Hypothalamus (tissue), 51 donors: ENCODE measurements at places on chromosomes 7 and 10.

GRCh38 chr10:29600067-29600466, 34.7 kb downstream of the SVIL start:
- DNase-seq: no peak

- DNase-seq: no peak
Measured at GRCh38 chr7:132377703-132378584, 198.3 kb downstream of the PLXNA4 start.

- no peak for DNase-seq
Measured at GRCh38 chr10:16904639-16905061, 87.4 kb upstream of the RSU1 start.

- no peak for DNase-seq
Measured at GRCh38 chr10:93749218-93749799, 8.4 kb upstream of the LGI1 start.

- DNase-seq: no peak
Measured at GRCh38 chr10:11720260-11720741, 21.9 kb upstream of the ECHDC3 start.

DNA sequence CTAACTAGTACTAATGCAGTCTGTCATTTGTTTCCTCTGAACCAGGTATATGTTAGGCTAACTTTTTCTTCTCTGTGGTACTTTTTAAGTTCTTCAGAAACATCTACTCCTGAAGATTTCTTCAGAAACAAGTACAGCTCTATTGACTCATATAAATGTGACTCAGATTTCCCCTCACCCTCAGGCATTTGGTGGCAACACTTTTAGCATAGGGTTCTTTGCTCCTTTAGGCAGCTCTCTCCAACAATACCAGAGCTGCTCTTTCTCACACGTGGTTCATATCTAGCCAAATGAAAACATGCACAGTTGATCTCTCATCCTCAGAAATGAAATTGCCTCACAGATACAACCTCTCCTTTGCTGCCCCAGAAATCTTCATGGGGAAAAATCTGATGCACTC, 939.8 kb downstream of the SORCS1 start:
- no peak for DNase-seq

- DNase-seq: no peak
Measured at GRCh38 chr7:121077165-121077630, 88.7 kb downstream of the CPED1 start.

- DNase-seq: no peak
Measured at GRCh38 chr10:44832595-44833390, 78.3 kb upstream of the TMEM72 start.

DNA sequence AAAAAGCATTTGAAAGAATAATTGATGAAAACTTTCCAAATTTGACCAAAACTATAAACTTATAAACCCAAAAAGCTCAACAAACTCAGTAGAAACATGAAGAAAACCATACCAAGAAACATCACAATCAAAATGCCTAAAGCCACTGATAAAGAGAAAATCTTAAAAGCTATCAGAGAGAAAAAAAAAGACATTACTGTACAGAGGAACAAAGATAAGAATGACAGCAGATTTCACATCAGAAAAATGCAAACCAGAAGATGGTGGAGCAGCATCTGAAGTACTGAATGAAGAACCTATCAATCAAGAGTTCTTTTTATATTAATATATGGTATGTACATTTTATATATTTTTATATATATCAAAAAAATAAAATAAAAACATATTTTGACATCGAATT, 2.4 kb upstream of the GPAM start:
- no peak for DNase-seq

- no peak for DNase-seq
Measured at GRCh38 chr10:96967847-96968246, 135.7 kb downstream of the LCOR start.

DNA sequence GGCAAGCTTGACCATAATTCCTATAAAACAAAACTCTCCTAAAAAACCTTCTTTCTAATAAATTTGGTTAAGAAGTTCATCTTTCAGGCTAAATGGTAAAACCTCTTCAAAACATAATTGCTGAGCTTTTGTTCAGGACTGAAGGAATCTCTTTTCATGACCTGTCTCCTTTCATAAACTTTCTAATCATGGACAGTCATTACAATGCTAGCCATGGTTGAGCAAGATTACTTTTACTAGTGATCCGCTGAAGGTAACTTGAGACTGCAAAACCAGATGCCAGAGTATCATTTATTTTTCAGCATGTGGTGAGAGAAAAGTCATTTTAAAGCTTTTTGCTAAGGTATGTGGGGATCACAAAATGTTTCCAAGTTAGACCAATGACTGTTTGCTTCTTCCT, 186.4 kb upstream of the RHOBTB1 start:
- DNase-seq: no peak

- no peak for DNase-seq
Measured at GRCh38 chr7:3860932-3861331, 559.9 kb downstream of the SDK1 start.

DNA sequence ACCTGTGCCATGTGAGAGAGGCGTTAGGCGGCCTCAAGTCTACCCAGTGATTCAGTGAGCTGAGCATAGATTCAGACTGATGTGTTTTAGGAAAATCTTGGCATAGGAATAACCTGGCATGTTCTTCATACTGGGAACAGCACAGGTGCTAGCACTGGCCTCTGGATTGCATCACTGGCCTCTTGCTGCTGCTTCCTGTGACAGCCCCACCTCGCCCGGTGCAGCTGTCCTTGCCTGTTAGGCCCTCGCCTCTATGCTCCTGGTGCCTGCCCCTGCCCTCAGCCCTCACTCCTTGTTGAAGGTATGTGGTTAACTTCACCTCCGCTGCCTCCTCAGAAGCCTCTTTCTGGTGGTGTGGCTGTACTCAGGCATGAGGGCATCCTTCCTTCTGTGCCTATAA, 46.2 kb downstream of the BLNK start:
- no peak for DNase-seq

GRCh38 chr7:128166603-128167041, 74.5 kb upstream of the LEP start:
- no peak for DNase-seq

DNA sequence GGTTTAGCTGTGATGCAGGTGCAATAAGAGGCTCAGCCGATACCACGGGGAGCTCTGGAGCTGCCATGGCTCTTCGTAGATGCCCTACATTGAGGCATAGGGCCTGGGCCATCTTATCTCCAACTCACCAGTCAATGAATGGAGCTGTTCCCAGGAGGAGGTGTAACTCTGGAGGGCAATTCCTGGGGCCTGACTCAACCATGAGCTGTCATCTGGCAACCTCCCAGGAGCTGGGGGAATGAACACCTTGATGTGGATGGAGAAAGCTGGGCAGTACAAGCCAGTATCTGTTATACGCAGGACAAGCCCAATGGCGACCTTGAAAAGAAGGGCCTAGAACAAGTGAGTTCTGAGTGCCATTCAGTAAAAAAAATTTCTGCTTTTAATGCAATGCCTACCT, 224.0 kb upstream of the PLXDC2 start:
- DNase-seq: no peak

- peak; percentile 51 for DNase-seq
Measured at GRCh38 chr10:49106451-49106850, 8.9 kb downstream of the VSTM4 start.

- no peak for DNase-seq
Measured at GRCh38 chr10:97858001-97858439, 8.4 kb downstream of the GOLGA7B start.

- no peak for DNase-seq
Measured at GRCh38 chr10:46549171-46550075, 7.0 kb downstream of the GPRIN2 start.

DNA sequence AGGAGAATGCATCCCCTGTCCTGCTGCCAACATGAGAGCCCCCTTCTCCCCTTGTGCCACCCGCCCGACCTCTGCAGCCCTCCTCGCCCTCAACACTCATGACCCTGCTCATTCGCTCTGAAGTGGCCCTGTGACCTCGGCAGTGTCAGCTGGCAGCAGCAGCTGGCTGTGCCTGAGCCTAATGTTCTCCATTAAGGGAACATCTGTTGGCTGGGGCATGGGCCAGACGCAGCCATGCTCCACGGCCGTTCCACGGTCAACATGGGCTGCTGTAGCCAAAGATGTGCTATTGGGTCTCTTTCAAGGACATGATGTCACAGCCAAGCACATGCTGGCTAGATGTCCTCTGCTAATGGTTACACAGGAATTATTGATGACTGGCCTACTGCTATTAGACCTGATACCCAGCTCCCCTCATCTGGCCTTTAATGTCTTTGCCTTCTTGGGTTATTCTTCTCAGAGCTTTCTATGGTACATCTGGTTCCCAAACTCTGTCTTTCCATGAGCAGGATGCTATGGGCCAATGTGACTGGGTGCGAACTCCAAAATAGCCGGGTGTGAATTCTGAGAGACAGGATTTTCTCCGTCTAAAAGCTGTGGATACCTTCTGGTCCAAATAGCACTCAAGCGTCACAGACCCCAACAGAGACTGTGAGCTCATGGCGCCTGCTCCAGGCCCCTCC, 22.4 kb downstream of the ADCYAP1R1 start:
- DNase-seq: no peak

GRCh38 chr10:21910798-21911197, 92.7 kb downstream of the DNAJC1 start:
- DNase-seq: no peak

DNA sequence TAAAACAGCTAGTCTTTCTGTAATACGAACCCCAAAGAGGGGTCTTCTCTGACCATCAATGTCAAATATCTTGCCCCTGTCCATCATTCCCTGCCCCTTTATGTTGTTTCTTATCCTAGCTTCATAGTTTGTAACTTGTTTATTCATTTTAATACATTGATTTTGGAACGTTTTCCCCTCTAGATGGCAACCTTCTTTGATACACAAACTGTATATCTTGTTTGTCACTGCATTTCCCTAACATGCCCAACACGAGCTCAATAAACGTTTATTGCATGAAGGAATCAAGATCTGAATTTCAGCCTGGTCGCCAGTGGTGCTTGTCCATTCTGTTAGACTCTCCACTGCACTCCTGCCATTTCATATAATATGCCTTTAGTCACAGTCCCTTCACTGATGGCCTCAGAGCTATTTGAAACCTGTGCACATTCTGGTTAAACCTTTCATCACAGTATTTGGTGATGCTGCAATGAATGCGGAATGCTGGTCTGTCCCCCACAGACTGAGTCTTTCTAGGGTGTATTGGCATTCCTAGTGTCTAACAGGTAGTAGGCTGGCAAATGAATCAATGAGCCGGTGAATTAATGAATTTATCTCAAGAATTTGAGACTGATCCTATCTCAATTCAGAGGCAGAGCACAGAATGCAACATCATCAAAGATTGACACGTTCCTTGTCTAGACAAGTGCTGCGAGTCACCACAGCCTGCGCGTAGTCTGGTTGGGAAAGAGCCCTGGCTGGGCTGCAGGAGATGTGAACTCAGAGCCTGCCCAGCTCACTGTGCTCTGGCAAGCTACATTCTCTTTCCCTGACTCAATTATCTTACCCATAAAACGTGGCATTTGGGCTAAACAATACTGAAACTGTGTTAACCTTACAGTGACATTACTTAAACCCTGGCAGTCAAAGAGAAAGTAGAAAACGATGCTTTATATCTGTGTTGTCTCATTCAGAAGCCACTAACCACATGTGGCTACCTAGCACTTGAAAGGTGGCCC, 55.2 kb upstream of the FRMD4A start:
- no peak for DNase-seq

GRCh38 chr7:148242294-148242821, 348.2 kb upstream of the C7orf33 start:
- no peak for DNase-seq

GRCh38 chr7:151060416-151061212, 1.2 kb downstream of the SLC4A2 start:
- no peak for DNase-seq

GRCh38 chr10:62917475-62918238, 101.5 kb upstream of the EGR2 start:
- no peak for DNase-seq

GRCh38 chr10:99393036-99393435, 37.4 kb downstream of the GOT1 start:
- DNase-seq: no peak

- no peak for DNase-seq
Measured at GRCh38 chr7:93245525-93246432, 13.6 kb downstream of the VPS50 start.

- no peak for DNase-seq
Measured at GRCh38 chr7:51071427-51071826, 245.2 kb downstream of the COBL start.

DNA sequence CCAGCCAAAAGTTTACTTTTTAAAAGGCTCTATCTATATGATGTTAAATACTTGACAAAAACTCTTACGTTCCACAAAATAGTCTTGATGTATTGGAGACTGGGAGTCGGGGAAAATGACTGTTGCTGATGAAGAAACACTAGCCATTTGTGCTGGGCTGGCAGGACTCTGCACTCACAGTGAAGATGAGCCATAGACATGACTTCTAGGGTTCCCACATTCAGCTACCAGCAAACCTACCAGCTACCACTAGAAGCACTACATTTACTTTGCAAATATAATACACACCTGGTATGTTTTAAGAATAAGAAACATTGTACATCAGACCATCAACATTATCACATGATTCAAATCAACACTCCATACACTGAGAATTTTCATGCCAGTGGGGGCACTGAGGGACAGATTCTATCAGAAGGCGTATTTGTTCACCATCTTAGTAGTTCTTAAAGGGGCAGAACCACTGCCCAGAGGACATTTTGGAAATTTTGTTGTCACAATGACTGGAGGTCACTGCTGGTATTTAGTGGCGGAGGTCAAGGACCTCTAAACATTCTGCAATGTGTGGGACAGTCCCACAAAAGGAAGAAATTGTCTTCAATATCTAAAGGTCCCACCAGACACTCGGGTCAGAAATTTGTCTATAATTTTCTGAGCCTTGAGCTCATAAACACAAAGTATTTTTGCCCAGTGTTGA, 52.3 kb downstream of the PARD3 start:
- no peak for DNase-seq

GRCh38 chr7:47702080-47702479, 120.2 kb upstream of the TNS3 start:
- no peak for DNase-seq

- no peak for DNase-seq
Measured at GRCh38 chr7:16135658-16136057, 285.7 kb downstream of the CRPPA start.

DNA sequence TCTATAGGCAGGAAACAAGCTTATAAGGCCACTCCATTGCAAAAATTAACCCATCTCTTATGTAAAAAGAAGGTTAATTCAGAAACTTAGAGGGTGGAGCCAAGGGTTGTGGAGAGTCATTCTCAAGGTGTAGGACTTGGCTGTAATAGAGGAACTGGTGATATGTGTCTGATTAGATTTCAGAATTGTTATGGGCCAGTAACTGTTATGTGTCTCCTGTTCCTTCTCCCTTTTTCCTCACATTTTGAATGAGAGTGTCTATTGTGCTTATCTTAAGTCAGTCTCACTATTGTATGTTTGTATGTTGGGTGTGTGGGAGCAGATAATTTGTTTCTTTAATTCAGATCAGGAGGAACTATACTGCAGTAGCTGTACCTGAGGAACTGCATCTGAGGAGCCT, 49.1 kb downstream of the AHCYL2 start:
- DNase-seq: no peak

GRCh38 chr7:21923658-21924057, 22.0 kb downstream of the CDCA7L start:
- DNase-seq: no peak

DNA sequence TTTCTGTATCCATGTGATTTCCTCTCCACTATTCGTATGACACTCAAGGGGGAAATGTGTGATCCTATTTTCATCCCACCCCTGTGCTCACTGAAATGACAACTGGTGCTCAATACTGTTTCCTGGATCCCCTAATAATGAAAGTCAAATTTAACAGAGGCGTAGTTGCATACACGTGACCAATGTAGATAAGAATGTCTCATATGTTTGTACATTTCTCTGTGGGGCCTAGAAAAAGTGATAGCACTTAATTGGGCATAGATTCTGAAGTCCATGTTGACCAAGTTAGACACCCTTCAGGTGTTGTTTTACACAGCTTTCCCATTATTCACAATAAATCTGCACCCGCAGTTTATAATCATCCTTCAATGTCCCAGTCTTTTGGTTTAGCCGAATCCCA, 59.1 kb downstream of the JAZF1 start:
- DNase-seq: no peak
